ENCODE measurements at places on chromosomes 1 and 21. TPM values are rescaled to one million over a fixed set of nuclear protein-coding genes. Genes with fewer than 3 reads are reported as not detected.
A peak's percentile ranks its signal among the peaks of the same experiment; 100 is the strongest.

BNIPL gene
- total RNA-seq: 0.30 TPM

CLDN17 gene
- not detected for total RNA-seq

SNRPE gene
- total RNA-seq: 63.1 TPM

C8B gene
- not detected for total RNA-seq

BCL2L15 gene
- not detected for total RNA-seq

LENEP gene
- not detected for total RNA-seq

TBX15 gene
- 0.43 TPM for total RNA-seq

HES2 gene
- not detected for total RNA-seq

SMIM1 gene
- total RNA-seq: 13.0 TPM

EXO5 gene
- total RNA-seq: 4.7 TPM

C1orf87 gene
- total RNA-seq: not detected

DNA sequence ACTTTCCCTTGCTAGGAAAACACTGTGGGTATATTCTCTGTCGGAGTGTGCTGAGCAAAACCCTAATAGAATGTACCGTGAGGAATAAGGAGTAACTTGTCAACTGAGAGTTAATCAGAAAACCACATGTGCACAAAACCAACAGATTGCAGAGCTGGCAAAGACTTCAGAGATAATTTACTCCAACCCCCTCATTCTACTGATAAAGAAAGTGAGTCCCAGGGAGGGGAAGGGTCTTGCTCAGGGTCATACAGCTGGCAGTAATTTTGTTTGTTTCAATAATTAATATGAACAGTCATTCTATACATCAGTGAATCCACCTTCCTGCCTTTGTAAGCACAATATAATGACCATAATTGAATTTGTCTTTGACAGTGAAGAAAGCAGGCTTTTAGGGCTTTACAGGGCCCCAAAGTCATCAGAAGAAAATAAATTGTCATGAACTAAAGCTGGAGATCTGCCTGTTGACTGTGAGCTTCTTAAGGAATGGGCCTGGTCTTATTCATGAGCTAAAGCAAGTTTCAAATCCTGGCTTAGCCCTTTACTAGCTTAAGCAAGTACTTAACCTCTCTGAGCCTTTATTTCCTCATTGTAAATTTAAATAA is 67.2 kb upstream of the HOOK1 start:
- DNase-seq: no peak

DNA sequence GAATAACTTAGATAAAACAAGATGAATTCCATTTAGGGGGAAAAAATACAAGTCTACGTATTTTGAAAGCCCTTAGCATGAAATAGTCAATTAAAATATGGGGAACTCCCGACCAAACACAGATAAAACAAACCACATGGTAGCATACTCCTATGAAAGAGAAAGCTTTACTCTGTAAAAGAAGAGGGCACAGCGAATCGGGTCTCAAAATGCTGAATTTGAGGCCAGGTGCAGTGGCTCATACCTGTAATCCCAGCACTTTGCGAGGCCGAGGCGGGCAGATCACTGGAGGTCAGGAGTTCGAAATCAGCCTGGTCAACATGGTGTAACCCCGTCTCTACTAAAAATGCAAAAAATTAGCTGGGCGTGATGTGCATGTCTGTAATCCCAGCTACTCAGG is 116.9 kb upstream of the TIAM1 start:
- no peak for DNase-seq

- no peak for DNase-seq
These were observed 9.5 kb downstream of the JAK1 start for GRCh38 chr1:64956733-64957441.

DNA sequence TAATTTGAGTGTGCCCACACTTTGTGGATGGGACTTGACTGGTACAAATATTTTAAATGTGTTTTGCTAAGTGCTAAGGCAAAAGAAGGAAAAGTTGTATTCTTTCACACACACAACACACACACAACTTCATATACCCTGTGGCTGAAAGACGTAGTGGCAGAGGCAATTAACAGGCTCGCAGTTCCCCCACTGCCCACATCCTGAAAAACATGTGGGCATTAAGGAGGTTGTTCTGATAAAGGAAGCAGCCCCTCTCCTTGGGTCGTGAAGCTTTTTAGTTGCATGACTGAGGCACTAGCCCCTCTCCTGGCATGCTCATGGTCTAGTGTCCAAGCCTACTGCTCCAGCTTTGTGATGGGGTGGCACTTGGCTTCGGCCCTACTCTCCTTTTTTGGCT is 14.3 kb upstream of the ADAM30 start:
- DNase-seq: no peak

GRCh38 chr1:23100074-23100748 is 68.4 kb downstream of the LUZP1 start:
- DNase-seq: no peak

GRCh38 chr1:6927626-6928025 is 142.4 kb downstream of the CAMTA1 start:
- no peak for DNase-seq

GRCh38 chr21:33650929-33651509 is 8.7 kb downstream of the ITSN1 start:
- DNase-seq: no peak

DNA sequence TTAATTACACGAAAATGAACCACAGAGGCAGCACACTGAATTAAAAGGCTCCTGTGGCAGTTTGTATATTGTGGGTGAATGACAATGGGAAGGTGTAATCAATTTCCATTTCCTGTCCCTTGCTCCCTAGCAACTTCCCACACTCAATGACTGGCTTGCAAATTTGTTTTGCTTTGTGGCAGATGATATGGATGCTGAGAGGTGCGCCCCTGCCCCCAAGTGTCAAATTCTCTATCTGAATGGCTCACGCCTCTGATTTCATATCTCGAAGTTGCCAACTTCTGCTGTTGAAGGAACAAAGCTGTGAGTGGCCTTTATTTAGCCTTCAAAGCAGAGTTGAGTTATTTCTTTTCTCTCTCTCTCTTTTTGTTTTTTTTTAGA is 86.0 kb downstream of the FOXD2 start:
- no peak for DNase-seq

DNA sequence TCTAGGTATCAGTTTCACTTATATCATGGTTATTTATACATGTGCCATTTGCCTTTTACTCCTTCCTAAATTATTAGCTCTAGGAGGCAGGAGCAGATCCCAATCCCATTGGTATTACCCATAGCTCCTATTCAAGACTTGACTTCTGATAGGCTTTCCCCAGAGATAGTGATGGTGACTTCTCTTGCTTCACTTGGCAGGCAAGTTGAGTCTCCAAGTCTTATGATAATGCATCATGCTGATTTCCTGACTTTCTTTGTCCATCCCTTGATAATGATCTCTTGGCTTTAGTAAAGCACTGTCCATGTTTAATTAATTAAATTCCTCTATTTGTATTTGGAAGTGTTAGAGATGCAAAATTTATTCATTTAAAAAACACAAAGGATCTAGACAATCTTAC is 253.5 kb upstream of the ADAMTS5 start:
- DNase-seq: no peak

GRCh38 chr1:8348777-8349472 is 31.0 kb downstream of the SLC45A1 start:
- peak; percentile 85 for DNase-seq

- no peak for DNase-seq
These were observed 114.4 kb downstream of the CENPF start for GRCh38 chr1:214717351-214717750.

GRCh38 chr1:173364827-173365226 is 112.3 kb upstream of the PRDX6 start:
- no peak for DNase-seq

DNA sequence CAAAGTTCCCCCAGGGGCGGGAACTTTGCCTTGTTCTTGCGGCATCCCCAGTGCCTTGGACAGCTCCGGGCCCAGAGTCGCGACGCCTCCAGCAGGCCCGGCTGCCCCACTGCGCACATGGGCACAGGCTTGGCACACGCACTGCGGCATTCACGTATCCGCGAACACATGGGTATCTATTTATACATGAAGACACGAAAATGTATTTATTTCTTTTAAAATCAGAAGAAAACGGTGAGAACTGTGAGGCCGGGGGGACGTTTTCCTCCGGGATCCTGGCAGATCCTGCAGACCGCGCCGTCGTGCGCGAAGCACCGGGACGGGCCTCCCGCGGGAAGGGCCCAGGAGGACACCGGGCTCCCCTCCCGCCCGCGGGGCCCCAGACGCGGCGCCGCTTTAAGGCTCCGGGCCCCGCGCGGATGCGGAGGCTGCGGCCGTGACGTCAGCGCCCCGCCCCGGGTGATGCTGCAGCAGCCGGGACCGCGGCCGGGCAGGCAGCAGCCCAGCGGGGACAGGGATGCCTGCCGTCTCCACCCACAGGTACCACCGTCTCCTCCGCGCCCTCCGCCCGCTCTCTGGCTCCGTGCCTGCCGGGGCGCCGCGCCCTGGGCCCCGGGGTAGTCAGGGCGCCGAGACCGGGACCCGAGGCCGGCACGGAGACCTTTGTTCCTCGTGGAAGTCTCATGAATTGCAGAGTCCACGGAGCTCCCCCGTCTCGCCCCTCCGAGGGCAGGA is at the start of gene SLC45A1:
Gene SLC45A1, plus strand, starts transcription at position 468 of the 735 bp plus-strand sequence. CDS start 6,216 bp downstream, outside the sequence.
- DNase-seq: peak; percentile 93

DNA sequence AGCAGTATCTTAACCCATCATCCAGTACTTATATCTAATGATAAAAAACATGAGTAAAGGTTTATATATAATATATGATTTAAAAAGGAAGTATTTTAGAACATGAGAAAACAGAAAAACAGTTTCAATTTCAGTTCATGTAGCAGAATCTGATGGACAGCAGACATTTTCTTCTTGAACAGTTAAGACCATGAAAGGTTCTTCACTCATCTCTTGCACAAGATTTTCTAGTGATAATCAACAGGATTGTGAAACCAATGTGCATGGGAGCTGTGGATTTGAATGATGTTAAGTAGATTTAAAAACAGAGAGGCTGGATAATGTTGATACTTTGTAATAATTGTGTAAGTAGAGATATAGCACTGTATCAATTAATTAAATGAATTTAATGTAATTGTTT is 1297.6 kb downstream of the BRINP3 start:
- DNase-seq: no peak

GRCh38 chr1:235050911-235051360 is 77.7 kb downstream of the TOMM20 start:
- DNase-seq: no peak

DNA sequence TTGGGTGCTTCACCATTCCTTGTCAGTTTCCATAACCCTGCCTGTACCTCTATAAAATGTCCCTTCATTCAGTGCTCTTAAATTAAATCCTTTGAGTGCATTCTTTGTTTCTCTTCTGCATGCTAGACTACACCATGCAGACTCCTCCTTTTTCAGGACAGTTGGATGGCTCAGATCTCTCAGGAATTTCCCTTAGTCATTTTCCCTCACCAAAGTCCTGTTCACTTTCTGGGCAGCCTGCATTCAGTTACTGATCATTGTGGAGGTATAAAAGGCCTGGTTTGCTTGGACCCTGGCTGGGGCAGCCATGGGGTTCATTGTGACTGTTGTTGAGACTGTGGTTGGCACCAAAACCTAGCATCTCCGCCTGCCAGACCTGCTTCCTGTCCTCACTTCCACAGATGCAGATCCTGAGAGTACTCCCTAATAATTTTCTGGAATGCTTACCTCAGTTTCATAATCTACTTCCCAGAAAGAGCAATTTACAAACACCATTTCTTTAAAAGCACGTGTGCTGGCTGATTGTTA is 88.4 kb downstream of the PDE4B start:
- DNase-seq: no peak

DNA sequence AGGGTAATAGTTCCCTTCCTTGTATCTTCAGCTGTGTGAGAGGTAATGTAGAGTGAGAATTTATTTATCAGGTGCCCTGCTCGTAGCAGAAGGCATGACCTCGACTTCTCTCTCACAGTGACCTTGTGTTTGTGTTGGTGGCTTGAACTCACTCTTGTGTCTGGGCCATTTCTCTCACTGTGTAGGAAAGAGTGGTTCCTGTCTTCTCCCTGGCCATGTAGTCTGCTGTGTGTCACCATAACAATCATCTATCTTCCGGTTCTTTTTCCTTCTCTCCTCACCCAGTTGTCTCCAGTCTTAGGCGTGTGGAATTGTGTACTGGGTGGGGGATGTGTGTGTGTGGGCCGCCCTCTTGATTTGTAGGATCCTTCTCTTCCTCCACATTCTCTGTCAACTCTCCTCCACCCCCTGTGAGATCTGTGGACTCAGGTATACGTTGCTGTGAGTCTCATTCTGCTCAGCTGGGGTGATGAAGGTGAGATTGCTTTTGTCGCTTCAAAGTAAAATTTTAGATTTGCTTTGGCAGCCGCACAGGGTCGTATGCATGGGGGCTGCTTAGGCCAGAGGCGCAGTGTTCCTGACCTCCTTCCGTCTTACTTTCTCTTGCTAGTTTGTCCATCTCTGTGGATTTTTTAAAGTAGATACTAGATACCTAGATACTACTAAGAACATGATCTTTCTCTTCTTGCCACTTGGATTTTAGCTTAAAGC is 31.6 kb downstream of the MAPKAPK2 start:
- no peak for DNase-seq

DNA sequence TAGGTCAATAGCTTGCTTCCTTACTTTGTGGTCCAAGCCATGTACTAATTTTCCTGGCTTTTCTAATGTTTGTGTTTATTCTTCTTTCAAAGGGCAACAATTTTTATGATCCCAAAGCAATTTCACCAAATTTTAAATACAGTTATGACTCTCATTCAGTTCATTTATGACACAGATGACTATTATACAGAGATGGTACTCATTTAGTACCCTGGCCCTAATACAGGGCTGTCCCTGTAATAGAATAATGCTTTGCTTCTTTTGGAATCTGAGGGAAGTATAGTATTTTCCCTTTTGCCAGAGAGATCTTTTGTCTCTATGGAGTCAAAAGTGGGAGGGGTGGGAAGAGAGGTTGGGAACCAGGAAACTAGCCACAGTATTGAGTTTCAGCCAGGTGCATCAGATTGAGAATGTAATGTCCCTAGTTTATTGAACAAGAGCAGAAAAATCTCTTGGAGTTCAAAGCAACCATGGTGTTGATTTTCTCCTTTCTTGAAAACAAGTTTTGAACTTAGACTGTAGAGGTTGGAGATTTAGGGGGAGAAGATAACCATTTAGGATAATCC is 20.4 kb downstream of the DENND2D start:
- DNase-seq: no peak

- no peak for DNase-seq
These were observed 53.5 kb downstream of the CLSTN1 start for GRCh38 chr1:9770298-9770697.

GRCh38 chr1:202305168-202305567 is 36.6 kb downstream of the UBE2T start:
- DNase-seq: no peak

DNA sequence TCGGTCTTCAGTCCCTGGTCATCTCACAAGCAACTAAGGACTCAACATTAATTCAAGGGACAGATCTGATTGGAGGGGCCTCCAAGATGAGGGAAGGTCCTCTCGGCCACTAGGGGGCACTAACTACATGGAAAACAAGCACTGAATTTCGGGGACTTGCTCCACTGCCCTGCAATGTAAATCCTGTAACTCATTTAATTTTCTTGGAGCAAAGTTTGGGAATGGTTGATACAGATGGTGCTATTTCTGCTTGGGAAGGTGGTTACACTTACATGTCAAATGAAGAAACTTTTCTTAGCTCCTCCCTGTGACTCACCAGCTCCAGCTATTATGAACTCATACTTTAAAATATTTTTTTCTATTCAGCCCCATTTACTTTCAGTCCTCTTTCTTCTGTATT is 97.4 kb upstream of the KCNJ15 start:
- DNase-seq: no peak

- no peak for DNase-seq
These were observed 259.6 kb upstream of the PLD5 start for GRCh38 chr1:242784084-242784483.

Measured in Right ventricle myocardium inferior (tissue), 1 donor.